Suprapubic skin (tissue), 4 donors: ENCODE measurements at places on chromosomes 16 and 17. TPM values are rescaled to one million over a fixed set of nuclear protein-coding genes. Genes with fewer than 3 reads are reported as not detected.

Gene SOX9
- total RNA-seq: 40.5 TPM

Gene ANKRD40CL
- not detected for total RNA-seq

Gene KRT20
- not detected for total RNA-seq

Gene FOXL1
- total RNA-seq: not detected

Gene ACSM2A
- not detected for total RNA-seq

Gene EFNB3
- 8.9 TPM for total RNA-seq

Gene HSPB9
- not detected for total RNA-seq

Gene HS3ST2
- 1.7 TPM for total RNA-seq

Gene HSDL1
- 8.3 TPM for total RNA-seq

Gene CNGB1
- total RNA-seq: not detected

Gene KRTAP1-5
- 17.7 TPM for total RNA-seq

Gene CCL8
- total RNA-seq: 2.2 TPM

Gene CD300LG
- total RNA-seq: 11.9 TPM

Gene MPO
- not detected for total RNA-seq

Gene C16orf92
- not detected for total RNA-seq

Gene AXIN2
- total RNA-seq: 14.8 TPM

Gene B9D1
- total RNA-seq: 20.4 TPM

Gene MEIOB
- total RNA-seq: 0.68 TPM

Gene PYDC1
- 4.2 TPM for total RNA-seq

Gene NGFR
- total RNA-seq: 25.7 TPM

Gene INCA1
- 0.73 TPM for total RNA-seq

Gene ADAD2
- total RNA-seq: not detected

Gene CLDN9
- not detected for total RNA-seq

Gene FNDC8
- total RNA-seq: not detected

Gene KRTAP4-1
- total RNA-seq: 16.7 TPM

Gene MYCBPAP
- total RNA-seq: 4.6 TPM

Gene SRL
- total RNA-seq: 0.47 TPM

Gene EFCAB13
- 1.4 TPM for total RNA-seq

Gene CD300E
- 0.24 TPM for total RNA-seq

Gene RIPOR1
- 41.5 TPM for total RNA-seq

Gene GPS1
- total RNA-seq: 102 TPM

Gene KCNH6
- not detected for total RNA-seq

Gene HBA2
- total RNA-seq: 128 TPM

Gene CBFA2T3
- total RNA-seq: 1.5 TPM

Gene RCVRN
- 0.42 TPM for total RNA-seq

Gene TNRC6C
- total RNA-seq: 4.8 TPM

Gene ODAD4
- total RNA-seq: 1.3 TPM

Gene FOXF1
- total RNA-seq: 0.21 TPM

Gene KRT36
- 1.2 TPM for total RNA-seq

Gene KRT28
- 32.0 TPM for total RNA-seq

Gene WIPF2
- total RNA-seq: 25.5 TPM

Gene SLC25A19
- total RNA-seq: 6.1 TPM

Gene KRT32
- total RNA-seq: 0.40 TPM

Gene OR2C1
- not detected for total RNA-seq

Gene RARA
- total RNA-seq: 26.0 TPM

Gene COIL
- 14.5 TPM for total RNA-seq

Gene PLA2G10
- total RNA-seq: not detected

Gene NAGLU
- total RNA-seq: 19.8 TPM

Gene AATK
- total RNA-seq: 1.3 TPM
